ENCODE measurements at places on chromosomes 1 and 21. TPM values are rescaled to one million over a fixed set of nuclear protein-coding genes. Genes with fewer than 3 reads are reported as not detected.

The PBX1 gene
- total RNA-seq: 10.2 TPM

The PARK7 gene
- 106 TPM for total RNA-seq

The ARHGAP29 gene
- total RNA-seq: 156 TPM

The DAB1 gene
- total RNA-seq: not detected

The SPATA46 gene
- total RNA-seq: not detected

All from mammary epithelial cell (primary cell).